ENCODE measurements at places on chromosomes 1 and 21.

DNA sequence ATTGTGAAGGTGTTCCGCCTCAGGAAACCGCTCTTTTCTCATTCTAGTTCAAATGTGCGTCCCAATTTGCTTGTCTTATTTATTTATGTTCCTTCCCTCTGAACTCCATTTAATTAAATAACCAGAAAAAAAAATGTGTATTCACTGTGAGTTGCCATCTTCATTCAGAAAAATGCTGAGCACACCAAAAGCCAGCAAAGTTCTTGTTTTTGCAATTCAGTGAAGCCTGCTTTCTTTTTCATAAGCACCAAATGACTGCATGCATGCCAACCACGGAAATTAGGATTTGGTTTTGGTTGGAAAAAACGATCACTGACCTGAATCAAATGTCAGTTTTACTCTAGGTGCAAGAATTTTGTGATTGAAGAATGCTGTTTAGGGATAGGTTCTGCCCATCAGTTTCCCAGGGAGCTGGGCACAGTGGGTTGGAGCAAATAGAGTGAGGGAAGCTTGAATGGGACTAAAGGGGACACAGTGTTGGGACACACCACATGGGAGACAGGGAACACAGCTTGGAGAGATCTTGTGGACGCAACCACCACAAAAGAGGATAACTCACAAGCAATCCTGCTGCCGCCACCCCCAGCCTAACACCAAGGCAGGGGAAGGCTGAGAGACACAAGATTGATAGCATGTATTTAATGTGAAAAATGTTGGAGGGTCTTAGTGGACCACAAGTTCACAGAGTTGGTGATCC is 183.4 kb upstream of the GALNT2 start:
- peak; percentile 13 for DNase-seq

- no peak for DNase-seq
Observed at GRCh38 chr1:183199304-183199703, 13.2 kb downstream of the LAMC2 start.

GRCh38 chr1:12009318-12009947 is 9.9 kb upstream of the MIIP start:
- DNase-seq, result no peak

- no peak for DNase-seq
Observed at GRCh38 chr21:45049714-45050344, 24.6 kb upstream of the ADARB1 start.

- peak; percentile 90 for DNase-seq
Observed at GRCh38 chr1:208154679-208155642, 89.2 kb downstream of the PLXNA2 start.

- DNase-seq, result no peak
Observed at GRCh38 chr1:219542828-219543518, 69.9 kb downstream of the ZC3H11B start.

GRCh38 chr1:9724706-9725476 is 73.4 kb downstream of the PIK3CD start:
- no peak for DNase-seq

DNA sequence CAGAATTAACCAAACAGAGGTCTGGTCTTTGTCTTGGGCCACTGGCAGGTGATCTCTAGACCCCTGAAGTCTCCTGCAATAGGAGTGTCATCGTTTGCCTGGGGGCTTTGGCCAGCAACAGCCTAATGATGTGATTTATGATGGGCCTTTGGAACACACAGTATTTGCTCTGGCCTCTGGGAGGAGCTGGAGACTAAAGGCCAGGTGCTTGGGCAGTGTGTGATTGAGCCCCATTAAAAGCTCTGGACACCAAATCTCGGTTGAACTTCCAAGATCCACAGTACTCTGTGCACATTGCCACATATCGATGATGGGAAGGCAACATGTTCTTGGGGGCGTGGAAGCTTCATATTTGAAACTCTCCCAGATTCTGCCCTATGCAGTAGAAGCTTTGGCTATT is 32.0 kb upstream of the TLR5 start:
- DNase-seq, result no peak

GRCh38 chr1:155974208-155975115 is 3.9 kb downstream of the ARHGEF2 start:
- no peak for DNase-seq

GRCh38 chr1:80445033-80445432 is 1355.7 kb upstream of the ADGRL2 start:
- DNase-seq, result no peak

- DNase-seq, result no peak
Observed at GRCh38 chr1:3588395-3588794, 22.9 kb downstream of the MEGF6 start.

GRCh38 chr1:195721210-195721971 is 886.8 kb downstream of the KCNT2 start:
- no peak for DNase-seq

DNA sequence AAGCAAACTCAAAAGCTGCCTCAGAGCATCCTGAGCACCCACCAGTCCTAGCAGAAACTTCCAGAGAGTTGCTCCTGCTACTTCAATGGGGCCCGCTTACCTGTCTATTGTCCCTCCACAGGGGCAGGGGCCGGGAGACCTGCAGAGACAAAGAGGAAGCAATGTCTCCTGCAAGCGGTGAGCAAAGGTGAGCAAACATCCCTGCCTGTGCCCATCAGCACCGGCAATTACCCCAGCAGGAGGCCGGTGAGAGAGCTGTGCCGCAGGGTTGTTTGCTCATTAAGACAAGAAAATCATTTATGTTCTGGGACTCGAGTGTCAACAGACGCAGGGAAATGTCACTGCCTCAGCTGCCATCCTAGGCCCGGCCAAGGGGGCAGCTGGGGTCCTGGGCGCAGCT is 53.8 kb upstream of the TARDBP start:
- DNase-seq, result no peak

GRCh38 chr1:167033646-167034045 is 44.6 kb downstream of the MAEL start:
- DNase-seq, result no peak

DNA sequence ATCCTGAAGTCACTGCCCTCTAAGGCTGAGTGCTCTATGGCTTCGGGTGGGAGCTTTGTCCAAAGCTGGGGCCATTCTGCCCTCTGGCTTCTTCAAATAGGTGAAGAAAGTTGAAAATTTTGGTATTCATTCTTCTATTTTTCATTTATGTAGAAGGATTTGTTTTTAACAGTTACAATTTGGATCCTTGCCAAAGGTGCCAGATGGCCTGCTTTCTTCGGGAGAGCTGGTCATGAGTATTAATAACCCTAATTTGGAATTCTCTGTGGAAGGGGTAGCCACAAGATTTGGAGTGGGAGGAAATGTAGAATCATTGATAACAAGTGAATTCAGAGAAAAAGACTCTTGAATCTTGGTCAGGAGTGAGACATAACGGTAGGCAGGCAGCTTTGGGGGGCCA is 370.4 kb upstream of the ST6GALNAC5 start:
- DNase-seq, result no peak

- no peak for DNase-seq
Observed at GRCh38 chr21:38298832-38299231, 42.0 kb downstream of the KCNJ15 start.

GRCh38 chr1:1144122-1144842 is 28.4 kb upstream of the C1orf159 start:
- no peak for DNase-seq

DNA sequence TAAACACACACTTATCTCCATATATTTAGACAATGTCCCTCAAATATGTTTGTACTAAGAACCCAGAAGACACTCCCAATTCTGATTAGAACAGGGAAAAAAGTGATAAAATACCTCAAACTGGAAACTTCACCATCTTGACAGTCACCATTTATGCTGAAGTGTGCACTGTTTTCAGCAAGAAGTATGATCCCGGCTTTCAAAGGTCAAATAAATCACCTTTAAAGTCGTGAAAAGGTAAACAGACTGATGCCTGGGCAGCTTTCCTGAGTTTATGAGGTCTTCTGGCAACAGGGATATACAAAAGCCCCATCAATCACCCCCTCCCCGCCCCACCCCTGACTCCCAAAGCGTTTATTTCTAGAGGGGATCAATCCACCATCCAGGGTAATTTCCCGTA is 37.9 kb downstream of the HLX start:
- DNase-seq, result no peak

DNA sequence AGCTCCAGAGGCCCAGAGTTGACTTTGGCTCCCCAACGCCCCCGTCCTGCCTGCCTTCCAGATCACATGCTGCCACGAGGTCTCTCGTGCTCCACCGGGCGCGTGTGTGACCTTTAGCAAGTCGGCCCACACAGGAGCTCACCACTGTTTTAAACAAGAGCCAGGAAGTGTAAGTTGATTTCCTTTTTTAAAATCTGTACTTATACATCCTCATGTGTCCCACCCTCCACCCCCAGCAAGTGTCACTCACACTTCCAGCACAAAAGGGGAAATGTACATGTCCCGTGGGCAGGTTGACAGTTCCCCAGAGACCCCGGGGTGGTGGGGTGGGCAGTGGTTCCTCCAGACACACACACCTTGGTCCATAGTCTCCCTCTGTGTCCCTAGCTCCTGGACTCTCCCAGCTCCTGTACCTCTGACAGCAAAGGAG is 84.4 kb downstream of the STUM start:
- no peak for DNase-seq

GRCh38 chr1:32361674-32362473 is 411 bp downstream of the FAM229A start:
- no peak for DNase-seq

- no peak for DNase-seq
Observed at GRCh38 chr1:156768610-156769295, 1.4 kb downstream of the PRCC start.

DNA sequence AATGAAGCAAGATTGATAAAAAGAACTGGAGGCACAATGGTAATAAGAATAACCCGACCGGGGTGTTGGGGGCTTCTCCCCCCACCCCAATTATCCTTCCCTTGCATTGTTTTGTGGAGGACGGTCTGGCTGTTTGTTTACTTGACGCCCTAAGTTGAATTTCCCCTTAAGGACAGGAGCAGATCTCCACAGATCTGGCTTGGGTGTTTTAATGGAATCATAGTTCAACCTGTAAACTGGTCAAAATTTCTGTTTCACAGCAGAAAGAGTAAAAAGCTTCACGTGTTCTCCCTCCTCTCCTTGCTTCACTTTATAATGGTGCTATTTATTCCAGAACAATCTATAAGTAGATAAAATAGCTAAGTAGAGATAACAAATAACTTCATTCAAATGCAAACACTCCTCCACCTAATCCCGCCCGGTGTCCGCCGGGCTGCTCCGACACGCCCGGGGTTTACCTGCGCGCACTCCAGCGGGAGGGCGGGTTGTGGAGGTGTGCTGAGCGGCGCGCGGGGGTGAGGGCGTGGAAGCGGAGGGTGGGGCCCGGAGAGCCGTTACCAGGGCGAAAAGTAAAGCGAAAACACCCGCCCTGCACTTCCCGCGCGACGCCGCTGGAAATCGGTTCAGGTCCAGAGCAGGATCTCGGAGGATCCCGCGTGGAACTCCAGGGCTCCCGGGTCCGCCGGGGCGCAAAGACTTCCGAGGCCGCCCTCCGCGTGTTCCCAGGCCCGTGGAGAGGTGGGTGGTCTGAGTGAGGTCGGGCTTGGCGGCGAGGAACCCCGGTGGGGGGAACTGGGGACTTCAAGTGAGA is 2.0 kb upstream of the ATF3 start:
- no peak for DNase-seq

DNA sequence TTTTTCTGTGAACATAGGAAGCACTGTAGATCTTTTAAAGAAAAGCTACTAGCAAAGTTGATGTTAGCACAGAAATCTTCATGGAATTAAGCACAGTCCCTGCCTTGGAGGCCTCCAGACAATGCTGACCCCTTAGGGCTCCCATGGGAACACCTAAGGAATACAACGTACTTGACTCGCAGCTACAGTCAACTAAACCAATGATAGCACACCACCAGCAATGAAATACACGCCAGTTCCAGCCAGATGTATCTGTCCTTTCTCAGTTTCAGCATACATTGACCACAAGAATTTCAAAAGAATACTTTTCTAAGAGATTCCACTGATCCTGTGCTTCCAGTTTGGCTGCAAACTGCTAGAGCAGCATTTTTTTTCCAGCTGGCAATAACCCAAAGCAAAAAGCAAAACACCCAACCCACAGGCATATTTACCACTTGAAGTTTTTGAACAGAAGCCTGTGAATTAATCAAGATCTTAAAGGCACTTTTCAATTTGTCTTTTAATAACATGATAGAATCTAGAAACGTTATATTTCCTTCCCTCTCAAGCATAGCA is 42.8 kb upstream of the KRTAP11-1 start:
- DNase-seq, result no peak

DNA sequence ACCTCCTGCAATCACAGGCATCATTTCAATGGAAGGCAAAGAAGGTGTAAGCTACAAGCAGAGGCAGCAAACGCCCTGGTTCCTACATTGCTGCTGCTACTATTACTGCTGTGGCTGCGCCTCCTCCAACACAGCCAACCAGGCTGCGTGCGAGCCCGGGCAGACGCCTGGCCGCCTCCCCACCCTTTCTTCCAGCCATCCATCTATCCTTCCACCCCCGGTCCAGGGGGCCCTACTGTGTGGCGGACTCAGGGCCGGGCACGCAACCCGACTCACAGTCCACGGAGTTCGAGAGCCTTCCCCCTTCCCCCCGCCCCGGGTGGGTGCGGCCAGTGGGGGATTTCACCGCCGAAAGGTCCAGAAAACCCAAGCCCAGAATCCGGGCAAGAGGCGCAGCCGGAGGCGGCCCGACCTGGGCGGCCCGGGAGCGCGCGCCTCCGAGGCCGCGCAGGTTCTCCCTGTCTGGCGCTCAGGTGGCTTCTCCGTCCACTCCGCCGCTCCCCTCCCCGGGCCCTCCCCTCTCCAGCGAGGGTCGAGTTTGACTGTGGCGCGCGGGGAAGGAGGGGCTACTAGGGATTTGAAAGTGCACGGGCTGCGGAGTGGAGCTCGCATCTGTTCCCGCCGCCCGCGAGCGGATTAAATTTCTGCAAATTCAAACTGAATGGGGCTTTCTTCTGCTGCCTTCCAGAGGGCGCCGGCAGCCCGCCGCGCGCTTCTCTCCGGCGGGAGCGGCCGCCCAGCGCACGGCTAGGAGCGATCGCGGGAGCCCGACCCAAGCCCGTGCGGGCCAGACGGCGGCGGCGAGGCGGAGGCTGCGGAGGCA is at the start of gene HUNK:
HUNK (plus strand) TSS at position 569 of the 823 bp plus-strand sequence. CDS start 655 bp downstream, outside the sequence.
- DNase-seq, result no peak

- DNase-seq, result no peak
Observed at GRCh38 chr1:107525961-107526360, 385.1 kb downstream of the NTNG1 start.

DNA sequence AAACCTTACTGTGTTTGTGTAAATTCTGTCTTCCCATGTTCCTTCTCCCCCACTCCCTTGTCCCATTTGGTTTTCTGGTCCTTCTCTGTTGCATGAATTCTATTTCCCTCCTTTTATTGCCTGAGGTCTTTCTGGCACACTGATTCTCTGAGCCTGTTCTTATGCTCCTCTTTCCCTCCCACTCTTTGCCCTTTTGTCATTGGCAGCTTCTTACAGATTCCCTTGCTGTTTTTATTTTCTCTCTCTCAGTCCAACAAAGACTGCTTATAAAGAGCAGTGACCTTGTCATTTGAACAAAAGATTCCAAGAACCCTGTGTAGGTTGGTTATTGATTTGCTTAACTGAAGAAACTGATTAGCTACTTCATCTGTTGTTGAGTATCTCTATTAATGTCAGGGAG is 49.7 kb downstream of the GPR52 start:
- DNase-seq, result no peak

- DNase-seq, result no peak
Observed at GRCh38 chr1:44822981-44823451, 14.7 kb downstream of the BTBD19 start.

GRCh38 chr1:55472784-55473183 is 257.6 kb upstream of the USP24 start:
- no peak for DNase-seq

- DNase-seq, result no peak
Observed at GRCh38 chr1:244735876-244736561, 83.1 kb downstream of the DESI2 start.

All from right atrium auricular region (tissue), 2 donors.